ENCODE measurements at places on chromosomes 16 and 17.

GRCh38 chr17:62807812-62808575 is at the start of gene MARCHF10:
Gene MARCHF10, minus strand, starts transcription at chr17:62808314. Its CDS starts 6,579 bp downstream, at chr17:62801735.
- no peak for DNase-seq

DNA sequence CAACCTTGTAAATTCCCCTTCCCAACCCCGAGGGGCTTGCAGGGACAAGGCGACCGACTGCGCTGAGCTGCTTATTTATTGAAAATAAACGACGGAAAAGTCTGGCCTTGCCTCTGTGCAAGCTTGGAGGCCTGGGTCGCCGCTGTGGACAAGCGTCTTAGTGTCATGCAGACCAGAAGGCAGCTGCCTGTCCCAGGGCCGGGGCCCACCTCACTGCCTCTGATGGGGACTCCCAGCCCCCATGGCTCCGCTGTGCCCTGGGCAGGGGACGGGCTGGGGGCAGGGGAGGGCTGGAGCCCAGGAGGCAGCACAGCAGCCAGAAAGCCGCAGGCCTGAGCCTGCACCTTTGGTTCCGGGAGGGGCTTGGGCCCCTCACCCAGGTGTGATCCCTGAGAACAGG is 20.7 kb downstream of the RABEP2 start:
- DNase-seq: no peak

- DNase-seq: no peak
These were observed 20.8 kb downstream of the ZP2 start for GRCh38 chr16:21190599-21190998.

- no peak for DNase-seq
These were observed 41.6 kb upstream of the KSR1 start for GRCh38 chr17:27414694-27415093.

DNA sequence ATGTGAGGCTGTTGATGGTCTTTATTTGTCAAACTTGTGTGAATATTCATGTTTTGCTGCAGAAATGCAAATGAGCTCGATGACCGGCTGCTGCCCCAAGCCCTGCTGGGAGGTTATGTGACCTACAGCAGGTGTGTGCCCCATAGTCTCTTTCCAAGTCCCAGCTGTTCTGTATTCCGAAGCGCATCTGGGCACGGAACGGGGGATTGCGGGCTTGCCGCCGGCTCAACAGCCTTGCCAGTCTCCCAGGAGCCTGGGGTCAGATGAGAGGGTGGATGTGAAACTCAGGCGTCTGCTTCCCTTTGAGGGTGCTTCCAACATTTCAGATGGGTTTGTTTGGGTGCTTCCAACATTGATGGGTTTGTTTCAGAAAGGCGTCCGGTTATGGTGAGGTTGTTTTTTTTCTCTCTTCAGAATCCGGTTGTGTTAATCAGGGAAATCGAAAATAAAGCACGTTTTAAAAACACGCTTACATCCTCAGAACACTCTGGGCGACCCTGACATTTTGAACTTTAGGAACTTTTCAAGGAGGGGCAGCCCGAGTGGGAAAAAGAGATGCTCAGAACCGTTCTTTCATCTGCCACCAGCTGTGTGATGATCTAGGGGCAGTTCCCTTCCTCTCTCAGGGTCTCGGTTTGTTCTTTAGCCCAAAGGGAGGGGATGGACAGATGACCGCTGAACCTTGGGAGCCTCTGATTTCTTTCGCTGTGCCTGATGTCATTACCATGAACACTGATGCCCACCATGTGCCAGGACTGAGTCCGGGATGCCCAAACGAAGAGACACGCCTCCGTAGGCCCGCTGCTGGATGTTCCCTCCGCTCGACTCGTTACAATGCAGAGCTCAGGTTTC is 47.8 kb upstream of the AMZ2 start:
- no peak for DNase-seq

DNA sequence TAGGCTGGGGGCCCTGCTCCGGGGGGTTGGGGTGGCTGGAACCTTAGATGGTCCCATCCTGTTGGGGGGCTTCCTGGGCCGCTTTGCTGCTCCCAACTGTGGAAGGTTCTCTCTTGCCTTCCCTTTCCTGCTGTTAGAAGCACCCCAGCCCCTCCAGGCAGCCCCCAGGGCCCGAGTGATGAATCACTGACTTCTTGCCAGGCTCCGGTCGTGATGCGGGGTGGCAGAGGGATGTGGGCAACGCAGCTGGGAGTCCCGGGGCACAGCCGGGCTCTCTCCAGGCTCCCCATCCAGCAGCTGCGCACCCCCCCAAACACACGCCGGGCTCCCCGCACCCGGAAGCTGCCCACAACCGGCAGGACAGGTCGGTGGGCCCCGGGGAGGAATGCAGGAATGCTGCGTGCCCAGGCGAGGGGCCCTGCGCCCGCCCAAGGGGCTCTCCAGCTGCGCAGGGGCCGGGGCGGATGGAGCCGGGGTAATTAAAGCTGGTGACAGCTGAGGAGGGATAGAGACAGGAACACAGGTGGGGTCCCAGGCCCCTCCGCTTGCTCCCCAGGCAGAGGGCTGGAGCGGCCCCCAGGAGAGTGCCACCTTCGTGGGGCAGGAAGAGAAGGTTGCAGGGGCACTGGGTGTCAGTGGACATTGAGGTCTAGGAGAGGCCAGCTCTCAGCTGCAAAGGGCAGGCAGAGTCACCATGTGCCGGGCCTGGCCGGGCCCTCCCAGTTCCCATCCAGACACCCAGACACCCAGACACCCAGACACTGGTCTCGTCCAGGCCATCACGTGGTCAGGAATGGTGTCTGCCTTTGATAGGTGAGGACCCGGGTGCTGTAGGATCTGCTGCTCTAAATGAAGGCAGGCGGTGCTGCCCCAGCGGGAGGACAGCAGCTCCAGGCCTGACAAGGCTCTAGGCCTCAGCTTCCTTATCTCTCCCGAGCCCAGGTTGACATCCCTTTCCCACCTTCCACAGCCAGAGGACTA is 15.0 kb upstream of the SLC38A10 start:
- no peak for DNase-seq

DNA sequence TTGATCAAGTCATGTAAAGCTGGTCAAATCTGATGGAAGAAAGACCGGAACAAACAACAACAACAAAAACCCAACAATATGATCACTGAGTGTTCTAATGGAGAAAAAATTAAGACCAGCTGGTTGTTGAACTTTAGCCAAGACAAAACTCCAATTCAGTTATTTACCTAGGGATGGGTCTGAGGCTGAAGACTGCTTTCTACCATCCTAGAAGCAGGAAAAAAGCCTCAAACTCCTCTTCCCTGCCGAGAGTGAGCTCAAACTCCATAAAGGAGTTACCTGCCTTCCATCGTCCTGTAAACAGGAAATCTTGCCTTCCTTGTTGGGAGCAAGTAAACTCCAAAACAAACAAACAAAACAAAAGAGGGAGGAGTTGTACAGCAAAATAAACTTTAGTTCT is 23.1 kb upstream of the TMEM98 start:
- no peak for DNase-seq

DNA sequence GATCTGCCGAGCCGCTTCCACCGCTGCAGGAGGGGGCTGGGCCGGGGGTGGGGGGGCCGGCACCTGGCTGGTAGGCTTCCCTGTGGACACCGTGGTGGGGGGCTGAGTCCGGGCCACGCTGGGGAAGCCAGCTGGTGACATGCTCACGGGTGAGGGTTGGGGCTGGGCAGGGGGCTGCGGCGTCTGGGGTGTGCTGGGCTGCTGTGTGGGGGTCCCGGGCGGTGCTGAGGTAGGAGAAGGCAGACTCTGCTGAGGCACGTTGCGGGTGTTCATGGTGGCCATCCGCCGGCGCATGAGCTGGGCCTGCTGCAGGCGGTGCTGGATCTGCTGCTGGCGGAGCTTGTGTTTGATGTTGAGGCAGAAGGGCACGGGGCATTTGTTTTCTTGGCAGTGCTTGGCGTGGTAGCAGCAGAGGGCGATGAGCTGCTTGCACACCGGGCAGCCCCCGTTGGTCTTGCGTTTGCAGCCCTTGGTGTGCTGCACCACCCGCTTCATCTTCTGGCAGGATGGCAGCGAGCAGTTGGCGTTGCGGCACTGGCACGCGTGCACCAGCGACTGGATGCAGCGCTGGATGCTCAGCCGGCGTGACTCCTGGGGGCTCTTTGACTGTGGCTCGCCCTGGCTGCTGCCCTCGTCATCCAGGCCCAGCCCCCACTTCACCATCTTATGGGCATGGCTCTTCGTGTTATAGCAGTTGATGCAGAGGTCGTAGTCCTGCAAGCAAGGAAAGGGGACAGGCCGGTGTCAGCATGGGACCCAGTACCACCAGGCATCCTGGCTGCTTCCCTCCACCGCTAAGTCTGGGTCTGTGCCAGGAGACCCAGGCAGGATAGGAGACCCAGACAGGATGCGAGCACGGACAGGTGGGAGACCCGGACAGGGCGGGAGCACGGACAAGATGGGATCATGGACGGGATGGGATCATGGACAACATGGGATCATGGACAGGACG is 12.1 kb upstream of the TRAP1 start:
- DNase-seq: no peak

DNA sequence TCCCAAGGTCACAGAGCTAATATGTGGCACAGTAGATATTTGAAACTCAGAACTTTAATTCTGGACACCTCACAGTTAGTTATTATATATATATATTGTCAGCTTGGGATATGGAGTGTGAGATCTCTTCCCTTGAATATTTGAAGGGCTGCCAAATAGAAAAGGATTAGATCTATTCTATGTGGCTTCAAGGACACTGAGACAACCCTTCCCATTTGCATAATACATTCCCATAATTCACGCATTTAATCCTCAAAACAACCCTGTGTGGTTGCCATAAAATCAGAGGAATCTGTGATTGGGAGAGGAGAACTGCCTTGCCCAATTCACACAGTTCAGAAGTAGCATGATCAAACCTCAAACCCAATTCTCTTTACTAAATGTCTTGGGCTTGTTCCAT is 365.8 kb upstream of the DYNLRB2 start:
- DNase-seq: no peak

- DNase-seq: no peak
These were observed 85.4 kb downstream of the PPM1E start for GRCh38 chr17:58840820-58841612.

GRCh38 chr17:8956465-8956902 is 9.0 kb downstream of the PIK3R5 start:
- DNase-seq: no peak

GRCh38 chr16:57859331-57859730 is 57.0 kb upstream of the KIFC3 start:
- DNase-seq: no peak

- no peak for DNase-seq
These were observed 97.1 kb downstream of the CDH11 start for GRCh38 chr16:65024767-65025178.

GRCh38 chr17:67165201-67165600 is 79.8 kb downstream of the HELZ start:
- DNase-seq: no peak

DNA sequence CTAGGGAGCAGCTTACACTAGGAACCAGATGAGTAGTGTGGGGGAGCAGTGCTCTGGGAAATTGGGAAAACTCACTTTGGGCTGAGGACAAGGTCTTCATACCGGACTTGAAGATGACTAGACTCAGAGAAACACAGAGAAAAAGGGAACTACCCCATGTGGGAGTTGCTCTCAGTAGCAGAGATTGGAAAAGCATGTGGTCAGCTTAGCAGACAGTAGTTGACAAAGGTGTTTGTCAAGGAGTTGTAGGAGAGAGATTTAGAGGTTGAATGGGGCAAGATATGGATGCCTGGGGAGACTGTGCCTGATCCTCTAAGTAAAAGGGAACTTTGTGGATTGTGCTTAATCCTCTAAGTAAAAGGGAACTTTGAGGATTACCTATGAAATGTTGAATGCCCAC is 194.5 kb upstream of the COX10 start:
- DNase-seq: no peak

DNA sequence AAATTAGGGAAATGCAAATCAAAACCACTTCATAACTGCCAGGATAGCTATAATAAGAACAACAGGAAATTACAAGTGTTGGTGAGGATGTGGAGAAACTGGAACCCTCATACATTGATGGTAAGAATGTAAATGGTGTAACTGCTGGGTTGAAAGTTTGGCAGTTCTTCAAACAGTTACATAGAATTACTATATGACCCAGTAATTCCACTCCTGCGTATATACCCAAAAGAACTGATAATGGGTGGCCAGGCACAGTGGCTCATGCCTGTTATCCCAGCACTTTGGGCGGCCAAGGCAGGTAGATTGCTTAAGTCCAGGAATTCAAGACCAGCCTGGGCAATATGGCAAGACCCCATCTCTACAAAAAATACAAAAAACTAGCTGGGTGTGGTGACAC is 4.5 kb upstream of the CMTM4 start:
- no peak for DNase-seq

GRCh38 chr16:68296291-68296690 is 14.5 kb downstream of the SLC7A6OS start:
- no peak for DNase-seq

DNA sequence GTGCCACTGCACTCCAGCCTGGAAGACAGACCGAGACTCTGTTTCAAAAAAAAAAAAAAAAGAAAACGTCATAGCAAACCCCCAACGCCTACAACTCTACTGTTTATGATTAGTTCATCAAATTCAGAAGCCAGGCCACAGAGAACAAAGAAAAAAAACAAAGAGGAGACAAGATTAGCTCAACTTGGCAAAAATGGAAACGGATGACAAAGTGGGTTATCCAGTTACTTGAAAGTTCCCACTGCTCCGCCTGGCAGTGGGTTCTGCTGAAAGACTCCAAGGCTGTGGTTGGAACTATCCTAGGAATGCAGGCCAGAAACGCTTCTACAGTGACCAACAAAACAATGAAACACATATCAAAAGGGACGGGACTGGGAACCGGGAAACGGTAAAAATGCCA is 53.1 kb downstream of the MRM3 start:
- no peak for DNase-seq

DNA sequence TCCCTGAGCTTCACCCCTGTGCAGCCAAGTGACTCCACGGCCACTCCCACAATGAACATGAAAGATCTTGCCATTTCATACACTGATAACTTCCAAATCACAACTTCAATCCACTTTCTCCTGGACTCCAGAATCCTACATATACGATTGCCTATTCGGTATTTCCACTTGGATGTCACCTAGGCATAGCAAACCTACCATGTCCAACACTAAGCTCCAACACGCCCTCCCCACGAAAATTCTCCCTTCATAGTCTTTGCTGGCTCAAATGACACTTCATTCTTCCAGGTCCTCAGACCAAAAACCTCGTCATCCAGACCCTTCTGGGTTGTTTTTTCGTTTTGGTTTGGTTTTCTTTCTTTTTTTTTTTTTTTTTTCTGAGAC is 1.9 kb downstream of the GLTPD2 start:
- DNase-seq: no peak

DNA sequence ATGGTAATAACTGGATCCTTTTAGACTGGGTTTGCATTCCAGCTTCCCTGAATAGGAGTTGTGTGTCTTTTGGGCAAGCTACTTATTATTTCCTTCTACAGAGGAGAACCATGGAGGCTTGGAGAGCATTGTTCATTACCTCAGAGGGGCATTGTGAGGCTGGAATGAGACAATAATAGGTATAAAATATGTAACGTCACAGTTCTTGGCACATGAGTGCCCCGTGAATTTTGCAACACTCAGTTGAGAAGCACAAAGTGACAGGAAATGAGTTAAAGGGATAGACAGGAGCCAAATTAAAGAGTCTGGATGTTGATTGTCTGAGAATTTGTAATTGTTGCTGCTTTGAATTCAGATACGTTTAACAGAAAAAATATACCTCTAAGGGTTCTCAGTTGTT is 92.2 kb downstream of the CDH8 start:
- no peak for DNase-seq

GRCh38 chr16:19598805-19599510 is 43.5 kb downstream of the VPS35L start:
- no peak for DNase-seq
